Diencephalon (tissue), 1 donor: ENCODE measurements at places on chromosomes 6 and 20. TPM values are rescaled to one million over a fixed set of nuclear protein-coding genes. Genes with fewer than 3 reads are reported as not detected.

The C6orf163 gene
- total RNA-seq = 6.2 TPM

The FILIP1 gene
- total RNA-seq = 5.3 TPM

The WFDC5 gene
- total RNA-seq = not detected

The PKIB gene
- total RNA-seq = 32.5 TPM

The PRDM13 gene
- 0.46 TPM for total RNA-seq
